Vagina (tissue), 2 donors: ENCODE measurements at places on chromosomes 5 and 9. TPM values are rescaled to one million over a fixed set of nuclear protein-coding genes. Genes with fewer than 3 reads are reported as not detected.

Gene PCDHB16
- 12.3 TPM for total RNA-seq

Gene FOXD4
- total RNA-seq = not detected

Gene SNCAIP
- total RNA-seq = 11.3 TPM

Gene CCDC69
- 84.5 TPM for total RNA-seq

Gene COL27A1
- 17.2 TPM for total RNA-seq

Gene WHRN
- total RNA-seq = 9.1 TPM

Gene FASTKD3
- total RNA-seq = 14.7 TPM
